ENCODE measurements at places on chromosomes 5 and 9.
A peak's percentile ranks its signal among the peaks of the same experiment; 100 is the strongest.

GRCh38 chr5:89840906-89841305, 568.6 kb downstream of the CETN3 start:
- no peak for DNase-seq

GRCh38 chr5:53023969-53024368, 34.8 kb downstream of the ITGA2 start:
- DNase-seq, result no peak

DNA sequence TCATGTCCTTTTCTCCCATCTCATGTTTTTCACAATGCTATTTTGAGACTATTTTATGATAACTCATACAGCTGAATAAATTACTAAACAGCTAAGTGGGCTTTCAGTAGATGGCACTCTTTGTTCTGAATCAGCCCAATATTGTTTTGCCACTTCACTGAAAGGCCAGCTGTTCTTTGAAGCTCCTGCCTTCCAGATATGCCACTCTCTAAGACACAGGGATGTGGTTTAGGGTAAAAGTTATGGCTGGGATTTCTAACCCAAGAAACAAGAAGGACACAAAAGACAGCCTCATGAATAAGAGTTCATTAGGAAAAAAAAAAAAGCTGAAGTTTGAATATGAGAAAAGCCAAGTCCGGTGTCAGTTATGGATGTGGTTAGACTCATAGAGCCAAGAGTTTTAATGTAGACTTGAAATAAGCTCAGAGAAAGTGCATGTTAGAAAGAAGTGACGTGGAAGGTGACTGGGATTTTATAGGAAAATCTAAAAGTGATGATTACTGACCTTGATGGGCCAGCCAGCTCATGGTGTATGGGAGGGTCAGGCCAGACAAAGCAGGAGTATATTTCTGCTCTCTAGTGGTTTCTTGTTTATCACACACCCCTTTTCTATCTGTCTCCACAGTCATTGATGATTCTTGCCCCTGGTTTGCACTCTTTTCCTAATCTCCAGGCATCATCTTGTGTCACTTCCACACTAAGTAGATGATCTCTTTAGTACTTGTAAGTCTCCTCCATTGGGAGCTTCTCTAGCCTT, 488.5 kb downstream of the NR2F1-AS1 start:
- DNase-seq, result no peak

GRCh38 chr9:38724754-38725153, 4.8 kb upstream of the FAM240B start:
- DNase-seq, result no peak

- DNase-seq, result no peak
Observed at GRCh38 chr5:21236104-21236503, 1248.1 kb upstream of the CDH18 start.

- DNase-seq, result no peak
Observed at GRCh38 chr5:178419651-178420050, 170.5 kb downstream of the COL23A1 start.

DNA sequence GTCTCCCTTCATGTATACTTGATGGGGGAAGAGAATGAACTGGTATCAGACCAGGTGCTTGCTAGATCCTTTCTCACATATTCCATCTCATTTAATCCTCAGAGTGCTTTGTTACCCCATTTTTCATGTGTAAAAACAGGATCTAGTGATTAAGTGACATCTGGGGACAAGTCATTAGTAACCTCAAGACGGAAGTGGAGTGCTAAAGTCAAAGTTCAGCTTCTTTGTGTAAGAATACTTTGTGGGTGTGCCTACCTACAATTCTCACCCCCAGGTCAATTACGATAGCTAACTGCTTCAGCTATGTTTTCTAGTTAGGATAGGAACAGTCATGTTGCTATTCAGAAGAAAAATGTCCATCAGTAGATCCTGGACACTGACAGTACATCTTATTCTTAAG, 3.1 kb upstream of the FAM120AOS start:
- DNase-seq, result no peak

GRCh38 chr5:57034201-57034916, 82.4 kb upstream of the MIER3 start:
- DNase-seq, result no peak

DNA sequence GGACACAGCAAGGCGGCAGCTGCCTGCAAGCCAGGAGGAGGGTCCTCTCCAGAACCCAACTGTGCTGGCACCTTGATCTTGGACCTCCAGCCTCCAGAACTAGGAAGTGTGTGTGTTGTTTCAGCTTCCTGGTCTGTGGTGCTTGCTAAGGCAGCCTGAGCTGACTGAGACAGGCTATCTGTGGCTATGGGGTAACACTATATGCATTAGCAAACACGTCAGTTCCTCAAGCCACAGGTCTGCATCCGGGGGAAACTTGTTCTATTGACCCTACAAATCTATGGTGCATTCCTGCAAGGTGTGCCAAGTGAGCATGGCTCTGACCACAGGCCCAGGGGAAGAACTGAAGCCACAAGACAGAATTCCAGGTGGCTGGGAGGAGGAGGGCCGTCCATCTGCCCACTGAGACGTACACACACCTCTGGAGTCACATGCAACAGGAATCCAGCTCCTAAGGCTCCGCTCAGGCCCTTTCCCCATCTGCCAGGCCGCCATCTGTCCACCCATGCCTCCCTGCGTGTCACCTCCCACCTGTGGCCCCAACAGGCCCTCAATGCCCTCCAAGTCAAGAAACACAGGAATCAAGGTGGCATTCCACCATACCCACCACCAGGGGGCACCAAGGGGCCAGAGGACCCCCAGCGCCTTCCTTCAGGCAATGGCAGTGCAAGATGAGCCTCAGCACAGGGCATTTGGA, 174.9 kb downstream of the ROR2 start:
- peak; percentile 24 for DNase-seq

GRCh38 chr9:116959809-116960208, 272.7 kb downstream of the TRIM32 start:
- no peak for DNase-seq

DNA sequence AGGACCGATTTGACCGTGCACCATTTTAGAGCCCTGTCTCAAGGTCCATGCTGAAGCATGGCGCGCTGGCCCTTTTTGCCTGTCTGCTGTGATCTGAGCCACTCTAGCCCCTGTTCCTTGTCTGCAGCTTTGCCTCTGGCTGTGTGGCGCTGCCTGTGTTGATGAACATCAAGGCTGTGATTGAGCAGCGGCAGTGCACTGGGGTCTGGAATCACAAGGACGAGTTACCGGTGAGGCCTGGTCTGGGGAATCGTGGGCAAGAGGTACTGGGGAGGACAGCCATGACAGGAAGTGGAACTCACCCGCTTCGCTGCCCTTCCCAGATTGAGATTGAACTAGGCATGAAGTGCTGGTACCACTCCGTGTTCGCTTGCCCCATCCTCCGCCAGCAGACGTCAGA, 6.3 kb downstream of the NHP2 start:
- DNase-seq, result no peak

- no peak for DNase-seq
Observed at GRCh38 chr5:37495668-37496347, 116.7 kb downstream of the WDR70 start.

DNA sequence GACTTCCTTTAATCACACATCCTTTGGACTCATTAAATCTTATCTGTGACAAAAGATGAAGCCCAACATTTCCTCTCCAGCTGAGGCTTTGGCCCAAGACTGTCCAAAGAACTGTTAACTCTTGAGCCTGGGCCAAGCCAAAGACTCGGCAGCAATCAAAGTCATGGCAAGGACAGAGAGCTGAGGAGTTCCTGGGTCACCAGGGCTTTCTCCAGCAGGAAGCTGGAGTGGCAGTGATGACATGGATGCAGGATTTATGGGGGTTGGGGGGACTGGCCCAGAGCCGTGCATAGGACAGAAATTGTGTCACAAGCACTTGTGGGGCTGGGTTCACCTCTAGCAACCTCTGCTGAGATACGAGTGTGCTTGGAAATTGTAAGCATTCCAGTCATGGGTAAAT, 440.3 kb downstream of the PLK2 start:
- DNase-seq, result no peak

GRCh38 chr9:136305804-136306203, 1.9 kb upstream of the CCDC187 start:
- DNase-seq, result no peak

GRCh38 chr9:126296687-126297086, 29.9 kb upstream of the MVB12B start:
- DNase-seq, result no peak

DNA sequence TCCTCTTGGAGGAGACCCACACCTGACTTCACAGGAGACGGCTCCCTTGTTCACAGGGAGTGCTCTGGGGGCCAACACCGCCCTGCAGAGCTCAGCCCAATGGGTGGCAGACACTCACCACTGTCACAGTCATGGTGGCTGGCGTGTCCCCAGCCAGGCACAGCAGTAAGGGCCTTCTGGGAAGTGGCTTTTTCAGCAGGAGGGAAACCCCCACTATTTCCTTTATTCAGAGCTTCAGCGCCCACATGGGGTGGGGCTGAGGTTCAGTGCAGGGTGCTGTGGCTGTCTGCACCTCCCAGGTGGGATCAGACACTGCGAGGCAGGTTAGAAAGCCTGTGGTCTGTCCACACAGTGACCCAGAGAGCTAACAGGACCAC, 3.6 kb upstream of the SNAPC4 start:
- DNase-seq, result peak; percentile 59

DNA sequence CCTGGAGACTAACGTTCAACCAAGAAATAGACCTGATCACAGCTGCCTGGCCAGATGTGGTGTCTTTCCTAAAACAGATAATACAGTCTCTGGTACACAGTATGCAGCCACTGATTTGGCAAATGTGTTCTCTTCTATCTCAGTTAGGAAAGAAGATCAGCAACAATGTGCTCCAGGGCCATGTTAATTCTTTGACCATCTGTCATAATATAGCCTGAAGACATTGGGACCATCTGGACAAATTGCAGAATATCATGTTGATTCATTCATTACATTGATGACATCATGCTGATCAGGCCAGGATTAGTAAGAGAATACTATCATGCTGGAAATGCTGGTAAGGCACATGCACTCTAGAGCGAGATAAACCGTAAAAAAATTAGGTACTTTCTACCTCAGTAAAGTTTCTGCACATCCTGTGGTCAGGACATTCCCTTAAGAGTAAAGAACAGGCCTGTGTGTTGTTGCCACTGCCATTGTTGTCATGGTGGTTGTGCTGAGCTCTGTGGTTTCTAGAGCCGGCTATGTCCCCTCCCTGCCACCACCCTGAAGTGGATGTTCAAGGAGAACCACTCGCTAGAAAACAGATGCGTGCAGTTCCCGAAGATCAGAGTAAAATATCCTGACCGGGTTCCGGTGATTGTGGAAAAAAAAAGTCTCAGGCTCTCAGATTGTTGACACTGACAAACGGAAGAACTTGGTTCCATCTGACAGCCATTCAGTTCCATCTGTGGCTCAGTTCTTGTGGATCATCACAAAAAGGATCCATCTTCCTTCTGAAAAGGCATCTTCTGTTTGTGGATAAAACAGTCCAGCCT, 6.4 kb upstream of the JMY start:
- no peak for DNase-seq

GRCh38 chr9:111158363-111158762, 120.1 kb upstream of the LPAR1 start:
- no peak for DNase-seq

DNA sequence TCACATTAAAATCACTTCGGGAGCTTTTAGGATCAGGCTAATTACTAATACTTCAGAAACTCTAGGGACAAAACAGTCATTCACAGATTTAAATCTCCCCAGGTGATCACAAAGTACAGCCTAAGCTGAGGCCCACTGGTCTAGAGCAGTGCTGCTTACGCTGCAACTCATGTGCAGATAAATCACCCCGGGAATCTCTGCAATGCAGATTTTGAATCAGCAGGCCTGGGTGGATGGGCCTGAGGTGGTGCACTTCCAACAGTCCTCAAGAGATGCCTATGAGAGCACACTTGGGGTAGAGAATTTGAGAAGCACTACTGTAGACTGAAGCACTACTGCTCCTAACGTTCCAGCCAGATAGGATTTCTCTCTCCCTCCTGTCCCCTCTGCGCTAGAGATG, 28.4 kb downstream of the CSF1R start:
- no peak for DNase-seq

DNA sequence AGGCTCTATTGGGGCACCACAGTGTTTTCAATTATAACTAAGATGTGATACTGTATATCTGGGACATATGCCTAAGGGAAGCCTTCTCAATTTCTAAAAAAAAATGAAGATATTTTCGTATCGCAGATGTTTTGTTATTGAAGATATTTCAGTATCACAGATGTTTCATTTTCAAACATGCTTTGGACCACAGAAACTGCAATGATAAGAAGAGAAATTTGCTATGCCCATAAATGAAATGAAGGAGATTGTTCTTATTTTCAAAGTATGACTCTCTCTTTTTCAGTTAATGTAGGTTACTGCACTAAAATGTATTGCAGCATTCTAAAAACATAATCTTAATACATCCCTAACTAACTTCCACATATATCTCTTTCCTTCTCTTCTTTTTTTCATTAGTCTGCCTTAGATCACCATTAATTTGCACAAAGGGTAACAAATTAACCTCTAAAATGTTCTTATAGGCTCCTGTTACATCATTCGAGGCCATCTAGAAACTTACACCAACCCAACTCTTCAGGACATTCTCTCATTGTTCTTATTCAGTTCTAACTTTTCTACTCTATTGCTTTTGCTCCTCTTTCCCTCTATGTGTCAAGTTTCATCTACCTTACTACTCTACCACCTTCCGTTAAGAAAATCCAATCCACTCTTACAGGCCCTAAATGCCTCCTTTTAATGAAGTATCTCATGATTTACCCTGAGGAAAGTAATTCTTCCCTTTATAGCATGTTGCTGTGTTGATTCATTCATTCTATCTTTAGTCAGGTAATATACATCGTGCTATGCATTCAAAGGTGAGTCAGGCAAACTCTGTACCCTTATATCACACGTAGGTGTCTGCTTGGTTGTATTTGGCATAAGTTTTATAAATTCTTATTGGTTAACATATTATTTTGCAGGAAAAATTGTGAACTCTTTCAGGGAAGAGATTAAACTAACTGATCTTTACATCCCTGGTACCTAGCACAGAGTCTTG, 70.5 kb downstream of the ST8SIA4 start:
- DNase-seq, result no peak

DNA sequence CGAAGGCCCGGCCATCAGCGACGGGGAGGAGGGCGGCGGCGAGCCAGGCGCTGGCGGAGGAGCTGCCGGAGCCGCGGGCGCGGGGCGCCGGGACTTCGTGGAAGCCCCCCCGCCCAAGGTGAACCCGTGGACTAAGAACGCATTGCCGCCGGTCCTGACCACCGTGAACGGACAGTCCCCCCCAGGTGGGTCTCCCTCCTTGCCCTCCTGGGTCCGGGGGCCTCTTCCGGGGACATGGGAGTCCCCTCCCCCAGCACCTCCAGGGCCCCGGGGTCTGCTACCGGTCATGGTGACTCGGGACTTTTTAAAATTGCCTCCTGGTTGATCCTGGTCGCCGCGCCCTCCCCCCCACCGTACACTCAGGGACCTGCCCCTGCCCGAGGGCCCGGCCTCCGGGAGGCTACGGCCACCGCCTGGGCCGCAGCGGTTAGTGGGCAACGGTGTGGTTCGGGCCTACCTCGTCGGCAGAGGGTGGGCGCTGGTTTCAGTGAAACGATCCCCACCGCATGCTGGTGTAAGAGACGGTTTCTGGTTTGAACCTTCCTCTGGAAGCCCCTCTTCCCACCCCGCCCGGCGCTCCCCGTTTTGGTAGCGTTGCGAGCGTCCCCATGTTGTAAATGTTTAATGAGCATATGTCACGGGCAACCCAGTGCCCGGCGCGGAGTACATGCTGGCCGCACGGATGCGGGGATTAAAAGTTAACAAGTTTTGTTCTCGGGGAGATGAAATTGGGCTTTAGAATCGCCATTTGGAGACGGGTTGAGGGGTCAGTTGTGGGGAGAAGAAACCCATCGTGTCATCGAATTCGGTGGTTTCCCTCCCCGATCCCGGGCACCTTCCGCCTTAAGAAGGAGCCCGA, 1.1 kb downstream of the LARP1 start:
- DNase-seq, result peak; percentile 14

- DNase-seq, result no peak
Observed at GRCh38 chr9:70034271-70034711, 9.4 kb upstream of the MAMDC2 start.
